ENCODE measurements at places on chromosomes 1 and 21. TPM values are rescaled to one million over a fixed set of nuclear protein-coding genes. Genes with fewer than 3 reads are reported as not detected.

DNA sequence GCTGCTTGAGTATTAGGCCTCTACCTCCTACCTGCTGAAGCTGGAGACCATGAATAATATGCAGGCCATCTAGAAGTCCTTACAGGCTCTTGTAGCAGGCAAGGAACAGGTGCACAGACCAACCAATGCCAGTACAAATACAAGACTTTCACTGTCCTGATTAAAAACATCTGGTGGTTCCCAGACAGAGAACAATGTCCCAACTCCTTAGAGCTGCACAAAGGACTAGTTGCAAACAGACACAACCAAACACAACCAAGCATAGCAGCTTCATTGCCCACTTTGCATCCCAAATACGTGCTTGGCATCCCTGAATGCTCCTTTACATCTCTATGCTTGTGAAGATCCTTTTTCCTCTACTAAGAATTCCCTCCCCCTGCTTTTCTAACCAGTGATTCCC, 98.1 kb upstream of the CXADR start:
- DNase-seq, result no peak

- no peak for DNase-seq
Observed at GRCh38 chr1:226149806-226150205, 36.7 kb downstream of the ACBD3 start.

GRCh38 chr1:227899820-227900449, 47.8 kb downstream of the WNT9A start:
- DNase-seq, result no peak

GRCh38 chr1:53938136-53938830, 7.2 kb downstream of the IFT25 start:
- no peak for DNase-seq

DNA sequence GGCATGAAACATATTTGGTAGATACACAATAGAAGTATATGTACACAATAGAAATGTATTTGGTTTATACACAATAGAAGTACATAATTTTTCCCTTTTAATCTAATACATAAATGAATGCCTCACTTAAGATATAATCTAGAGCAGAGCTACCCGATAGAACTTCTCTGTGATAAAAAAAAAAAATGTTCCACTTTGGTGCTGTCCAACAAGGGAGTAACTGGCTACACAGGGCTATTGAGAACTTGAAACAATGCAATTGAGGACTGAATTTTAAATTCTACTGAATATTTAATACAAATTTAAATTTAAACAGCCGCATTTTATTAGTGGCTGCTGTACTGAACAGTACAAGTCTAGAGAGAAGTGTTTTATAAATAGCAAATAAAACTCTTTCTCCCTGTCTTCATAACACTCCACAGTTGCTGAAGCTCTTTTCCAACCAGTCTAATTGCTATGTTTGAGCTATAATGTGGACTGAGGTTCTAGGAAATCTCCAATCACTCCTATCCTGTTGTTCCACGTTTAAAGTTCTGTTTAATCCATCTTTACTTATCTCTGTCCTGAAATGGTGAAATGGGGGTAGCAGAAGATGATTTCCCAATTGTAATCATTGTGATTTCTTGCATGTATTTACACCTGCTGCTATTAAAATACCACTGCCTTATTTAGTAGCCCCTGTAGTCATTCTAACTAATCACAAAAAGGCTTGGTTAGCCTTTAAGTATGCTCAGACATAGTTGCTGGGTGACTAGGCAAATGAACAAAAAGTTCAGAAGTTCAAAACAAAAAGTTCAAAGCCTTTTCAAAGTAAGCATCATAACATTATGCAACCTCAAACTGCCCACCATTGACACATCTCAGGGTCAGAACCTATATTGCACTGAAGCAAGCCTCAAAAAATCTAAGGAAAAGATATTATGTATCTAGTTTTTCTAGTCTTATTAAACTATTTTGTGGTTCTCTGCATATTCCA, 192.3 kb upstream of the C1orf87 start:
- DNase-seq, result no peak

DNA sequence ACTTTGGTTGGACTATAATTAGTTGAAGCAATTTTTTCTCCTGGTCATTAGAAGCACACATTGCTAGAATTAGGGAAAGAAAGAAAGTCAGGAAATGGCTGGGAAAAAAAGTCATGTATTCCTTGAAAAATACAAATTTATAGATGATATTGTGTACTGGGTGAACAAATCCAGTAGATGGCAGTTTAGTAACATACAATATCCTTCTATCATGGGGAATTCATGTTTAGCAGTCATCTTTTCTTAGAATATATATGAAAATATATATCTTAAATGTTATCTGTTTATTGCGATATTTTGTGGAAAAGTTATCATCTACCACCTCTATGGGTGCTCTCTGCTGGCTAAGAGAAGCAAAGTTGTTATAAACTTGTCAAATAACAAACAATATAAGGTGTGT, 13.1 kb upstream of the ZRANB2 start:
- DNase-seq, result no peak

- no peak for DNase-seq
Observed at GRCh38 chr1:70090875-70091274, 114.5 kb downstream of the LRRC40 start.

GRCh38 chr1:41358131-41359021, 2.9 kb upstream of the FOXO6 start:
- no peak for DNase-seq

GRCh38 chr1:230589951-230590350, 52.3 kb upstream of the COG2 start:
- DNase-seq, result no peak

ATAD3C gene
- total RNA-seq, result not detected

S100A3 gene
- 6.9 TPM for total RNA-seq

OR10J1 gene
- not detected for total RNA-seq

CLDN14 gene
- 7.9 TPM for total RNA-seq

C1orf198 gene
- 34.1 TPM for total RNA-seq

AMY1B gene
- not detected for total RNA-seq

All from glomerular endothelial cell (primary cell).